Activated T-cell treated with anti-CD3 and anti-CD28 coated beads, Interleukin-2, amount 50 U/mL, for 72 hours (primary cell): ENCODE measurements at places on chromosomes 7 and 10.

DNA sequence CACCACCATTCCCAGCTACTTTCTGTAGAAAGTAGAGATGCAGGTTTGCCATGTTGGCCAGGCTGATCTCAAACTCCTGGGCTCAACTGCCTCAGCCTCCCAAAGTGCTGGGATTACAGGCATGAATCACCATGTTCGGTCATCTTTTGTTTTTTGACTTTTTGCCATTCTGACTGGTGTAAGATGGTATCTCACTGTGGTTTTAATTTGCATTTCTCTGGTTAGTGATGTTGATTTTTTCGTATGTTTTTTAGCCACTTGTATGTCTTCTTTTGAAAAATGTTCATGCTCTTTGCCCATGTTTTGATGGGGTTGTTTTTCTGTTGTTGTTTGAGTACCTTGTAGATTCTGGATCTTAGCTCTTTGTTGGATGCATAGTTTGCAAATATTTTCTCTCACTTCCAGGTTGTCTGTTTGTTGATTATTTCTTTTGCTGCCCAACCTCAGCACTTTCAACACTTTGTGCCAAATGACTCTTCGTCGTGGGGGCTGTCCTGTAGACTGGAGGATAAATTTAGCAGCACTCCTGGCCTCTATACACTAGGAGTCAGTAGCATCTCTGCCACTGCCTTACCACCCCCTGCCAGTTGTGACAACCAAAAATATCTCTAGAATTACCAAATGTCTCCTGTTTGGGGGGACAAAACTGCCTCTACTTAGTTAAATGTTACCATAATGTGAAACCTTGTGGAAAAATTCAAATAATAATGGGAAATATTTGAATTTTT is 6.5 kb upstream of the CPED1 start:
- peak; percentile 28 for DNase-seq

DNA sequence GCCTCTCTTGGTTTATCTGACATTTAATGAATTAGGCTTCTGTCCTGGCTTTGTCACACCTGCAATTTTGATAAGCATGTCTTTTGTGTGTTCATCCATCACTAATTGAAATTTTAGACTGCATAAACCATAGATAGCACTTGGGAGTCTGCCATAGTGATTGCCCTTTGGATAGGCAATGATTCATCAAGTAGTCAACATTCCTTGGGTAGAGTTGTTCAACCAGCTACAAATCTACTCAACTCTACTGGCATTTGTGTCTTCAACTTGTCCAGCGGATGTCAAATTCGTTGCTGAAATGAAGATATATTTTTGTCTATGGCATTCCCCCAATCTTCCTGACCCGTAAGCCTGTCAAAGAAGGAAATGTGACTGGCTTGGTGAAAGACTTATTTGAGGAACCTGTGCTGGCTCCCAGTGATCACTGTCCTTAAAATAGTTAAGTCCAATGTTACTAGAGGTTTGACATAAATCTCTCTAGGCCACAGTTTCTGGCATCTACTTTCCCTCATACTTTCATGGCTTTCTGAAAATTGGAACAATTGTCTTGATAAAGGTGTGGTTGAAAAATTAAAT is 33.7 kb upstream of the CREB5 start:
- no peak for DNase-seq

- no peak for DNase-seq
These were observed 857 bp upstream of the FOXP2 start for GRCh38 chr7:114413761-114414155.

DNA sequence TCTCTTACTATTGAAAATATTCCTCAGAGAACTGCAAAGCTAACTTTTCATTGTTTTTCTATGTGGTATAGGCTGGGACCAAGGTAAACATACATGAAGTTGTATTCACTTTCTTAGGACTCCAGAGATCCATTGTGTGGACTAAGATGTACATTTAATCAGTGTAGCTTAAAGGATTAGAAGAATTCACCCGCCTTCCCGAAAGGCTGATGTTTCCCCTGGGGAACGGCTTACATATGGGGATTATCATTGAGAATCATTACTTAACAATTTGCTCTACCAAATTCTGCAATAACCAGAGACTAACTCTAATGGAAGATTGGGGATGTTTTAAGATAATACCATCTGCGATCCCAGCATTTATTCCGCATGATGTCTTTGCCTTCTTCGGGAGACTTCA is 257.1 kb upstream of the KIAA1217 start:
- DNase-seq: no peak

- peak; percentile 85 for DNase-seq
These were observed at the start of gene SRPK2 for GRCh38 chr7:105388356-105389087. SRPK2 (minus strand) TSS chr7:105388921.

- DNase-seq: peak; percentile 77
These were observed at the start of gene CCNY for GRCh38 chr10:35336084-35336831. CCNY (plus strand) TSS chr10:35336509; CDS start chr10:35337054, 545 bp downstream.

- no peak for DNase-seq
These were observed 95.3 kb downstream of the ZNF22 start for GRCh38 chr10:45096001-45096400.

DNA sequence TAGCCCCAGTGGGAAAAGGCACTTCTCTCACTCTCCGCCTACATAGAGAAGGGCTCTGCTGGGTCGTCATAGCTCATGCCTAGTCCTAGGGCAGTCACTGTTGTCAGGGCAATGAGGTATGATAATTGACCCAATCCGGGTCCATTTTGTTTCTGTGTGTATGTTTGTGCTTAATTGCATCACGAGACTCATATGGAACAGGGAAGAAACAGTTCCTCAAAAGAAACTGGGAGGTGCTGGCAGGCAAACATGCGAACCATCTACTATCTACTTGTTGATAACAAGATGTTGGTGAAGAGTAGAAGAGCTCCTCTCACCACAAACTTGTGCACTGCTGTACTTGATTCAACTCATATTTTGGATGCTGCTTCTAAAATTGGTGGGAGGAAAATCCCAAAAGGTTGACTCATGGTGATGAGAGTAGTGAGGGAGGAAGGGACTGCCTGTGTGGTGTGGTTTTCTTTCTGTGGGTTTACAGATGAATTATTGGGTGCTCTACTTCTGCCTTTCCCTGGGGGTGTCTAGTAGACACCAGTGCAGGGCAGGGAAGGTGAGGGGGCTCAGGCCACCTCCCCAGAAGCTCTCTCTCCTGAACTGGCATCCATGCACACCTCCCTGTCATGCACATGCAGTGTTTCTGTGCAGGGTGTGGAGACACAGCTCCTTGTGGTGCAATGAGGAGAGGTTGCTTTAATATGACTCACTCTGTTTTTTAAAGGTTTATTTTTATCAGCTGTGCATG is 29.4 kb downstream of the LSMEM1 start:
- DNase-seq: peak; percentile 26

DNA sequence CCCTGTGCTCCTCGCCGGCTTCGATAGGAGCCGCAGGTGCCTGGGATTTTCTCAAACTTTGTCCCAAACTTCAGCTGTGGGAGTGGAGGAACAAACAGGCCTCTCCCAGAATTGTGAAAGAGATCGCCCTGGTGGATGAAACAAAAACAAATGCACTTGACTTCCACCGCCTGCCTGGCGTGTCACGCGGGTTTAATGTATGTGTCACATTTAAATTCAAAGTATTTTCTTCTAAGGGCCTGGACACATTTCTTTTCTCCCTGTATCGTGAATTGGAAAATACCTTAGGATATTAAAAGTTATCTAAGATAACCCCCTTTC is 694 bp upstream of the WASL start:
- peak; percentile 46 for DNase-seq

- DNase-seq: no peak
These were observed 123.6 kb downstream of the CLEC2L start for GRCh38 chr7:139647085-139647484.

DNA sequence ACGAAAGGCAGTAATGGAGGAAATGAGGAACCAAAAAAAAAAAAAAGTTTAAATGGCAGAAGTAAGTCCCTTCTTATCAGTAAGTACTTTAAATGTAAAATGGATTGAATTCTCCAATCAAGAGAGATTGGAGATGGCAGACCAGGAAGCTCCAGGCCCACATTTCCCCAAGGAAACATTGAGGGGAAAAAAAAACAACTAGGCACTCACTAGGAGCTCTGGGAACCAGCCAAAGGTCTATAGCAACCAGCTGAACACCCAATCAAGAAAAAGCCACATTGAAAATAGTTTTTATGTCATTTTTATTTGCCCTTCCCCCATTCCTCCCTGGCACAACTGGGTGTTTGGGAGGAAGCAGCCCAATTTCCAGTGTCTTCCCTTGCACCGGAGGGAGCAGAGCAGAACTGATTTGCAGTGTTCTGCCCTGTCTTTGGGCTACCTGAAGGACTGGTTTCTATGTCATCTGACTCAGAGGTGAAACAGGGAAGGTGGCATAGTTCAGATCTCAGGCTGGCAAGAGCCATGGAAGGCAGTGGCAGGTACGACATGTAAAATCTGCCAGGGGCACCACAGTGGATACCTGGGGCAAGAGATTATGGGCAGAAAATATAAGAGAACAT is 121.9 kb downstream of the SMURF1 start:
- no peak for DNase-seq

- no peak for DNase-seq
These were observed 5.5 kb downstream of the CREB3L2 start for GRCh38 chr7:137996386-137996851.

- no peak for DNase-seq
These were observed 166.5 kb downstream of the ABCA13 start for GRCh38 chr7:48337781-48338180.
